ENCODE measurements at places on chromosomes 7 and 10.

DNA sequence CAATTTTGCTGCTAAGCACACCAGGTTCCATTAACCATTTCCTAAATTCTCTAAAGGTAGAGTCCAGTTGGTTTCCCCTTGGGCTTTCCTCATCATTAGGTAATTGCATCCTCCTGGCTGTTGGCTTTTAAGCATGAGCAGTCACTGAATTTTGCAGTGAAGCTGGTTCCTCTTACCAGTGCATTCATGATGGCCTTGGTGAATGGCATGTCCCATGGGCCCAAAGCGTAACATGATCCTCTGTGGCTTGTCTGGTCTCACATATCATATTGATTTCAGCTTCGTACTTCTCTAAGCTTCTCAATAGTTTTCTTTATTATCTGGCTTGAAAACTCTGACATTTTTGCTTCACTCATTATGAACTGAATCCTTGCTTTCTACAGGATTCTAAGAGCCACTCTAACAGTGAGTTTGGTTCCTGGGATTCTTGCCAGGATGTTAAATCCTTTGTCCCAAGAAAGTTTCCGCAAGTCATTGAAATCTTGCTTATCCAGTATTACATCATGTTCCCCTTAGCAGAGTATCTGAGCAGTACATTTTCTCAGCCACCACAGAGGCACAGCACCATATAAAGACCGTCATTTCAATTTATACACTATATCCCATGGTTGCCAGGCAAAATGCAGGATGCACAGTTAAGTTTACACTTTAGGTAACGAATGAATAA is 134.2 kb downstream of the PTN start:
- no peak for DNase-seq

DNA sequence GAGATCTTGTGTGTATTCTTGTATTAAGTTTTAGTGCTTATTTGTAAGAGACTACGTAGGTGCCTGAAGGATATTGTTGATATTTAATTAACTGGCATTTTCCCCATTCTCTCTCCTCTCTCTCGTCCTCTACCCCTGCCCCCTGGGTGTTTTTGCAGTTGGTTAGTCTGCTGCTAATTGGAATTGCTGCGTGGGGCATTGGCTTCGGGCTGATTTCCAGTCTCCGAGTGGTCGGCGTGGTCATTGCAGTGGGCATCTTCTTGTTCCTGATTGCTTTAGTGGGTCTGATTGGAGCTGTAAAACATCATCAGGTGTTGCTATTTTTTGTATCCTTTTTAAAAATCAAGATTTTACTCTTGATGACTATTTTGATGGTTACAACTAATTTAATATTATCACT is 22.5 kb downstream of the TSPAN13 start:
- no peak for DNase-seq

GRCh38 chr7:157576415-157576814 is 239.6 kb downstream of the DNAJB6 start:
- no peak for DNase-seq

DNA sequence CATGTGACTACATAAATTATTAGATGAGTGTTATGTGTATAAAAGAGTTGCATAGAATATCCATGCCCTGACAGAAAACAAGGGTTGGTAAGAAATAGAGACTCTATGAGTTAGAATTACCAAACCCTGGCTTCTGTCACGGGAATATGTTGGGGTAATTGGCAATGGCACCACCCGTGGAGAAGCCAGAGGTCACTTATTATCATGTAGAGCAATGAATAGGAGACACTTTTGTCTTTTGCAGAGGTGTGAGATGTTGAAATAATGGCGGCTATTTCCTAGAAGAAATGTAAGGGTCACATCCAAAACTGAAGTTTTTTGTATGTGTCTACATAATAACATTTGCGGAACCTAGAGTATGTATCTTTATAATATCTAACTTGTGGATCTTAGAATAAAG is 35.3 kb downstream of the ABCB5 start:
- no peak for DNase-seq

DNA sequence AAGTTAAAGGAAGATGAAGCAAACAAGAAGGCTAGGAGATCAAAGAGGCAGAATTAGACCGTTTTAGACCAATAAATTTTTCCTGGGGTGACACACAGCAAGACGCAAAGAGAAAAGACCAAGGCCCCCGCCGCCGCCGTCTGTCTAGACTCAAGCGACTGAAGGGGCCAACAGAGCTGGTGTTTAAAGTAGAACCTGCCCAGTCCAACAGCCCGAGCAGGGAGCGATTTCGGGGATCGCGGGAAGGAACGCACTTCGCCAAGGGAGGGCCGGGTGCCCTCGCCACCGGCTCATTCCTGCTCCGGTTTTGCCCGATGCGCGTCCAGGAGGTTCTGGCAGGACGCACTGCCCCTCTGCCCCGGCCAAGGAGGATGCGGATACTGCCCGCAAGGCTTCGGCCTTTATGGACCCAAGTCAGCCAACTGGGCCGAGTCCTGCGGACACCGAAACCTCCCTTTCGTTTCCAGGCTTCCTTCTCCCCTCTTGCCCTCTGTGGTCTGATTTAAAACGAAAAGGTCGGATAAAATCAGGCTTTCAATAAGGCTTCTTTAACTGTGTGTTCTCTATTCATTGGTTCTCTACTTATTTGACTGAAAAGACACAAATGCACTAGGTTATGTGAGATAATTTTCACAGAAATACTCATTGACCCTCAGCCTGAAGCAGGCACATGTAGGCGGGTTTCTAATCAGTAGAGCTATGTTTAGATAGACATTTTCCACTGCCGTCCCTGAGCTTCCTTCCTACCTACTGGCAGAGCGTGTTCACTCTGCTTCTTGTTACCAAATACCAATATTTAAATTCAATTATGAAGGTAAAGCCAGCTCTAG is 2.2 kb upstream of the HOXA7 start:
- no peak for DNase-seq

DNA sequence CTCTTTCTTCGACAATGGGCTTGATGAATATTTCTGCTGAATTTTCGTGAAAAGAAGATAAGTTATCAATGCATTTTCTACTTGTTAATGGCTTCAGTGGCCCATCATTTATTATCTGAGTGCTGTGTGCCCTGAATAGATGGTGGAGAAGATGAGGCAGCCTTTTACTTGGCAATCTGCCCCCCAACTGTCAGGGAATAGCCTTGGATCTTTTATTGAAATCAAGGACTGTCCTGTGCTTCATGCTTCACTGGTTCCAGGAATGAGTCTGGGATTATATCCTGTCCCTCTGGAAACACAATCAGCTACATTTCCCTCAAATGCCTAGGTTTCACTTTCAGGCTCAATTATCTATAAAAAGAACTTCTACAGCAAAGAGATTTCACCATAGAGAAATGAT is 75.9 kb upstream of the NXPH1 start:
- DNase-seq: no peak
